ENCODE measurements at places on chromosomes 7 and 10.

DNA sequence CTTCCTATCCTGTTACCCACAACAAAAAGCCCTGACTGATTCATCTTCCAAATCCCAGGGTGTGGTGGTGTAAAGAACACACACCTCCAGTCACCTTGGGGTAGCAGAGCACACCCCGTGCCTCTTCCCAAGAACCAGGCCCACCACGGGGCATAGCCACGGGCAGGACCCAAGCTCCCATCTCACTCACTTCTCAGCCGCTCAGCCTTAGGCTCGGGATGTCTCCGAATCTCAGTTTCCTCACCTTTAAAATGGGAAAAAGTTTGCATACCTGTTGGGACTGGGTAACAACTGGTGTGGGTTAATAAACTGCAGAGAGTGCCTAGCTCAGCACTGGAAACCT, 139.0 kb downstream of the FGFR2 start:
- DNase-seq: no peak

- DNase-seq: no peak
Observed at GRCh38 chr10:13788711-13789447, 202.1 kb downstream of the PRPF18 start.

DNA sequence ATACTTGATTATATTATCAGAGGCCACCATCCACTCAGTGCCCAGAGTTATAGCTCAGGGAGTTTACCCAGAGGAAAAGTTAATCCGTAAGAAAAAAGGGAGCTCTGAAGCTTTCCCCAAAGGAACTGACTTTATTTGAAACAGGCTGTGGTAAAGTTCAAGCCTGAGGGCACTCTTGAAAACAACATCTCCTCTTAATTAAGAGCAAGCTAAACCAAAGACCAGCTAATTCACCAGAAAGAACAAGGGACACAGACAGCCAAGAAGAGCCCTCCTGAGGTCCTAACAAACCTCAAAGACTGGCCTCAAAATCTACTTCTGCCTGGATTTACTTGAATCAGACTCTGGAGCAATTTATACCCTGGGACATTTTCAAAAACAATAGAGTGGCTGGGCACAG, 159.6 kb upstream of the CHST15 start:
- no peak for DNase-seq

DNA sequence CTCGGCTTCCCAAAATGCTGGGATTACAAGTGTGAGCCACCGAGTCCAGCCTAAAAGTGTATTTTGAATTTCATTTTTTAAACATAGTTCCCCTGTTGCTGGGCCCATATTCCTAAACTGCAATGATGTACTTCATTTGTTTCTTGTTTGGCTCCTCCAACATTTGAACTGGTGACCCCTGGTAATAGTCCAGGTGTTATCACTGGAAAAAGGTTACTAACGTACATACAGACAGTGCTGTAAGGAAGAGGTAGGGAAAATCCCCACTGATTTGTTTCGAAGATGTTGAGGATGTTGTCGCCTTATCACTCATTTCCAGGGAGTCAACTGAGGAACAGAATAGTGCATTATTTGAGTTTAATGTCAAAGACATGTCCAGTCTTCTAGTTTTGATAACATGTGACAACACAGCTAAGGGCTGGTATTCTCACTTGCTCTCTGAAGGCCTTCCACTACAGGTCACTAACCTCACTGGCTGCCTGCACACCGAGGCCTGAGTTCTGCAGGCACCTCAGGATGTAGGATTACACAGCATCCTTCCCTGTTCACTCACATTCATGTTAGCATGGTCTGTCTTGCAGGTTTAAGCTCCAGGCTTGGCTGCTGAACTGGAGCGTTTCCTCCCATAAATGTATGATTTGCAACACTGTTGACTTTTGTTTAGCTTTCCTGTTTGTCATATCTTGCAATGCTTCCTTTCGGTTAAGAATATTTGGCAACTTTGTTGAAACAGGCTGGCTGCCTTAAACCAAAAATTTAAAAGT, 362.8 kb downstream of the INHBA start:
- DNase-seq: no peak

GRCh38 chr10:4343873-4344272, 482.1 kb upstream of the AKR1E2 start:
- no peak for DNase-seq

- DNase-seq: no peak
Observed at GRCh38 chr10:45180946-45181875, 134.2 kb downstream of the OR13A1 start.

DNA sequence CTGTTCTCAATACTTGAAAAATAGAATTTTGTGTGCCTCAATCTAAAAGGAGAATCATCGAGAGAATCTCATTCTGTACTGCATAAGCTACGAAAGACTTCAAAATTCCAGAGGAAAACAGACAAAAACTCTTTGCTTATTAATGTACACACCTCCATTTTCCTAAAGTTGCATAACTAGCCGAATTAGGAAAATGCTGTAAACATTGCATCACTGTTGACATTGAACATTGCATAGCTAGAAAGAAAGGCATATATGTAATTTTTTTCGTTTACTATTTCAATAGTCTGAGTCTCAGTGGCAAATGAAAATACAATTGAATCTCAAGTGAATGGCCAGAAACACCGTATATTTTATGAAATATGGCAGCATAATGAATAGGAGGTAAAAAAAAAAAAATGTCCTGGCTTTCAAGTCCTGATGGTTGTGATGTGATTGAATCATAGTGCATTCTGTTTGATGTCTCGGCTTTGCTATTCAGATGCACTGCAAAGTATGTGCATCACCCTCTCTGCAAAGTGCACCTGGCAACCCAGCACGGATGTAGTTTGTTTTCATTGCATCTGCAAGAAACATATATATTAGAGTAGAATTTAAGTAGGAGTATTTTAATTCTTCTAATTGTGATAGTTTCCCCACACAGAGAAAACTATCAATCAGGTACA, 196.7 kb downstream of the VTI1A start:
- DNase-seq: no peak

DNA sequence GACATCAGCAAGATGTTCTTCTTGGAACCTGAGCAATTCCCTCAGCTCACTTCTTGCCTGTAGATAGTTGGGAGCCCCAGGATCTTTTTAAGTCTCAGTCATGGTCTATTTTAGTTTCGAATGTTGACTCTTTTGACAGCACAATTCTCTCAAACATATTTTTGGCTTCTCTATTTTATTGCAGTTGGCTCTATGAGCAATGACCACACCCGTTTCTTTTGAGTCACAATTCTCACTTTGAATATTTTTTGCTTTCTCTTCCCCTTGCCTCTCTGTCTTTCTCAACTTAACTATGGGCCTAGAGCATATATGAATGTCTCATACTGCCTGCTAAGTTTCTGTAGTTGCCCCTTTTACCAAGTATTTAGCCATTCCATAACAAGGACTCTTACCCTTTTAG, 222.8 kb downstream of the PTN start:
- DNase-seq: no peak

DNA sequence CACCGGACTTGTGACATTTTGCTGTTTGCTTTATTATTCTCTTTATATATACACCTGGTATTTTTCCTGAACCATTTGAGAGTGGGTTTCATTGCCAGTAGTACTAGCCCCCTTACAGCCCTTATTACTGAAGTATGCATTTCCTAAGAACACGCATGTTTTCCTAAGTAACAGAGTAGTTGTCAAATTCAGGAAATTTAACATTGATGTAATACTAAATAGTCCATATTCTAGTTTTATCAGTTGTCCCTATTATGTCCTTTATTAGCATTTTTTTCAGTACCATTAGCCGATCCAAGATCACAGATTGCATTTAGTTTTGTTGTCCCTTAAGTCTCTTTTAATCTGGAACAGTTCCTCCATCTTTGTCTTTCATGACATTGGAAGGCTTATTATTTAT, 8.0 kb downstream of the KMT2E start:
- no peak for DNase-seq

- no peak for DNase-seq
Observed at GRCh38 chr7:92730808-92731207, 105.6 kb downstream of the CDK6 start.

GRCh38 chr7:149817301-149817771, 20.8 kb upstream of the ZNF862 start:
- no peak for DNase-seq

DNA sequence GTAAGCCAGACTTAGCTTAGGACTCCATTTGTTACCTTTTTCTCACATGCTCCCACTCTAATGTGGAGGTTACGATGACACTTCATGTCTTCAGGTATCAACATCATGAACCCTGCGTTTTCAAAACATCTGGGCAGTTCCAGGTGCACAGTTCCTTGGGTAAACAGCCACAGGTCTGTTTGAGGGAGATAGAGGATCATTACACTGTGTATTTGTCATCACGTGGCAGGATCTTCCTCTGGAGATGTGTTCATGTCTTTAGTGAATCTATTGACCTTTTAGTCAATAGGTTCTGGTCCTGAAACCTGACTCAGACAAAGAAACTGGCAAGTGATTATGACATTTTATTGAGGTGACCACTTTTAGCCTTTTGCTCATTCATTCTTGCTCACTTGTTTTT, 145.5 kb downstream of the ANKRD7 start:
- no peak for DNase-seq

DNA sequence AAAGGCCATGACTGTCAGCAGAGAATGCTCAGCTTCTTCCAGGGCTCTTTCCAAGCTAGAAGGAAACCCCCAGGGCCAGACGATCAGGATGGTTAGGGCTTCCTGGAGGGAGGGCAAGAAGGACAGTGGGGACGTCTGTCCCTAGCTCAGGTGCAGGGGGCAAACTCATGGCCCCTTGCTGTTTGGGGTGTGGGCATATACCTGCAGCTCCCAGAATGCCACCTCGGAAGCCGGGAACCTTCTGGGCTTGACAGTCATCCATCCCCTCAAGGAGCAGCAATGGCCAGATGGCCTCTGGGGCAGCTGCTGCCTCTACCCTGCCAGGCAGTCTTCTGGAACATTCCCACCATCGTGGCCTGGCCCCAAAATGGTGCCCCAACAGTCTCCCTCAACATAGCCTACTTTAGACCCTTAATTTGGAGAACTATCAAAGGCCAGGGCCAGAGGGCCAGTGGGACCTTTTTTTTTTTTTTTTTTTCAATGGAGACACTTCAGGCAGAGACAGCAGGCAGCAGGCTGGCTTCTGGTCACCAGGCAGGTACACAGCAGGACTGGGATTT, 40.2 kb upstream of the ZMIZ1 start:
- no peak for DNase-seq

DNA sequence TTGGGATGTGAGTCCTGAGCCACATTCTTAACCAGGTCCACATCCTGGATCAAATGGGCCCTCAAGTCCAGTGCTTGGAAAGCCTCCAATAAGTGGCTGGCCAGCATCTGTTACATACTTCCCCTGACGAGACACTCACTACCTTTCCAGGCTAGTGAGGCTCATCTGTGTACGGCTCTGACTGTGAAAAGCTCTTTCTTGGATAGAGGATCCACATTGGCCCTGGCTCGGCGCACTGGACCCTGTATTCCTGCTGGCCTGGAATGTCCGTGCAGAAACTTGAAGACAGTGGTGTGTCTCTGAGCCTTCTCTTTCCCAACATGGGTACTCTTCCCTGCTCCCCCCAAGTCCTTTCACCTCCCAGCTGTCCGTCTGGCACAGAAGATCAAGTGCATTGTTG, 35.5 kb downstream of the MYL10 start:
- DNase-seq: no peak

- no peak for DNase-seq
Observed at GRCh38 chr10:58994226-58995057, 182.0 kb upstream of the PHYHIPL start.

- DNase-seq: no peak
Observed at GRCh38 chr10:12766223-12766622, 235.3 kb downstream of the CCDC3 start.

DNA sequence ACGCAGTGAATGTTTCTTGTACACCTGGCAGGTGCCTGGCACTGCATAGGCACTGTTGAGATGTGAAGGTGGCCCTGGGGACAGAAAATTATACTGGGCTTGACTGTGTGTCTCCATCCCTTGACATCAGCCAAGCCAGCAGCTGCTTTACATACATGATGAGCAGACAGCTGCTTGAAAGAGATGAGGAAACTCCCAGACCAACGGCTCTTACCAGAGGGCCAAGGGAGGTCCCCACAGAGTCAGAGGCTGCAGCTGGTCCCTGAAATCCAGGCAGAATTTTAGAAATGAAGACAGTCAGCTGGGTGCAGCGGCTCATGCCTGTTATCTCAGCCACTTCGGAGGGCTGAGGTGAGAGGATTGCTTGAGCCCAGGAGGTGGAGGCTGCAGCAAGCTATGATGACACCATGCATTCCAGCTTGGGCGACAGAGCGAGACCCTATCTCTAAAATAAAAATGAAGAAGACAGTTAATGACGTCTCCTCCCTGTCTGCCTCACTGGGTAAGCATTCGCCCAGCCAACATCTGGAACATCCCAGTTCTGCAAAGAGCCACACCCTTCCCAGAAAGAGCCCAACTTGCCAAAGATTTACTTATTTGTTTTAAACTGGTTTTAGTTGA, 17.6 kb downstream of the LIMK1 start:
- peak; percentile 60 for DNase-seq

DNA sequence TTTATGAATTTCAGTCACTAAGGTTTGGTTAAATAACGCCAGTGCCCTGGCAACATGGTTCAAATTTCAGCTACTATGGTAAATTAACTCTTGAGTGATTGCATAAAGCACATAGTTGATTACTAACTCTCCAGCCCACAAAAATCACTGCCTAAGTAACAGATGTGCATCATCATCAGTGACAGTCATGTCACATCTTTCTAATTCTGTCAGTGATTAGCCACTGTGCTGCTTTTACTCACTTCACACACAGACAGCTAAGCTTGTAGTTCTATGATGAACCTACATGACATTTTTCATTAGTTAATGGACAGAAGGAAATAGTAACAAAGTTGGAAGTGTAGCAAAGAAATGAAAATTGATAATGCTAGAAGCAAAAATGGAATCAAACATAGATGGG, 108.9 kb downstream of the DNAH11 start:
- DNase-seq: no peak

DNA sequence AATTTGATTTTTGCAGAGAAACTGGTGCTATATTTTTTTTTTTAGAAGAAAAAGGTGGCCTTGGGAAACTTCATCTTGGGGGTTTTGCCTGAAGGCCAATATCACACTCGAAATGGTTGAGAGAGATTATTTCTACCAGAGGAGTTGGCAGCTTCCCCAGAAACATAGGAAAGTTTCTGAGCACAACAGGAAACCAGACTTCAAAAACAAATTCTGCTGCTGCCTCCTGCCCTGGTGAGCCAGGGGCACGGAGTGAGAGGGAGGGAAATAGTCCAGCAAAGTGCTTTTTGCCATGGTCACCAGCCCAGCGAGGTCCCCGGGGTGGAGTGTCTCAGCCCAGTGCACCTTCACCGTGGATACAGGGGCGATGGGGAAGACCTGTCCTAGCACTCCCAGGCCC, 61.1 kb downstream of the FOXI2 start:
- no peak for DNase-seq

- DNase-seq: no peak
Observed at GRCh38 chr10:75825661-75826060, 394.2 kb downstream of the LRMDA start.

Data from activated B cell treated with CpG ODN at 0.5 μM for 24 hours (primary cell).